Daoy (cell line): ENCODE measurements at places on chromosomes 4 and X. TPM values are rescaled to one million over a fixed set of nuclear protein-coding genes. Genes with fewer than 3 reads are reported as not detected.

Gene WNK3
- 3.6 and 4.0 TPM in 2 replicates for total RNA-seq

Gene RTL3
- 0.21 TPM in 1 of 2 replicates, not detected in the other for total RNA-seq

Gene MAGEA10
- not detected in 2 replicates for total RNA-seq

Gene HTN1
- total RNA-seq: not detected in 2 replicates

Gene MAGEA2B
- 45.1 and 48.6 TPM in 2 replicates for total RNA-seq

Gene ADH7
- total RNA-seq: not detected in 2 replicates

Gene POU4F2
- total RNA-seq: 0.03 TPM in 1 of 2 replicates, not detected in the other
